ENCODE measurements at places on chromosomes 3 and 15. TPM values are rescaled to one million over a fixed set of nuclear protein-coding genes. Genes with fewer than 3 reads are reported as not detected.

Gene CACNA2D3
- total RNA-seq = 1.7 TPM

DNA sequence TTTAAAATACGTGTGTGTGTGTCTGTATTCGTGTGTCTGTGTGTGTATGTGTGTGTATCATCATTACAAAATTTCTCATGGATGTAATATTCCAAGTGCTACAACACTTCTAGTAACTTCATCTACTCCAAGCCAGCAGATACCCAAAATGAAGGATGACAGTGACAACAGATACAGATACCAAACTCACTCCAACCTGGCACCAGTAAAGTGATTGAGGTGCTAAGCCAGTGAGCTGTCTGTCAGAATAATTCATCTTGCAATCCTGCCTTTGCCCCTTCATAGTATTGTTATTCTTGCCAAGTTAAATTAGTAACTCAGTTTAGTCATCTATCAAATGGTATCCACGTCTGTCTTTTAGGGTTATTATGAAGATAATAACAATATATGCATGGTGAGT is 58.1 kb downstream of the PLOD2 start:
- DNase-seq = no peak

GRCh38 chr3:69999140-70000027 is at the start of gene SAMMSON:
SAMMSON (plus strand) TSS chr3:69999733.
- DNase-seq = no peak

- DNase-seq = no peak
Measured at GRCh38 chr15:78155355-78155939, 6.3 kb downstream of the IDH3A start.

Gene KNL1
- total RNA-seq = 39.5 TPM

DNA sequence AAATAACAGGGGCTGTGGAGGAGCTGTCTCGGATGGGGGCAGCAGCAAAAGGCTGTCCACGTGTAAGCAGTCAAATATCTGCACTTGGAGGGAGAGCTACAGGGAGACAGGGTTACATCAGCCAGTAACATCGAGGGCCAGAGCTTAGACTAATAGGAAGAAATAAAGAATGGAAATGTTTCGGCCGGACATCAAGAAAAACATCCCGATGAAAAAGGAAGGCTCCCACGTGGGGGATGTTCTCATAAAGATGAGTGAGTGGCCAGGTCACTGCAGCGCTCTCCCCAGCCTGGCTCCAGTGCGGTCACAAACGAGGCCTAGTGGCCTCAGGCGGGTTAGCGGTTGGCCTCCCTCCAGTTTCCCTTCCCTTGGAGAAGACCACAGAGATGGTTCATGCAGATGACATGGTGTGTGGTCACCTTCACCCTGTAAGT is 56.1 kb upstream of the WNT5A start:
- DNase-seq = no peak

- no peak for DNase-seq
Measured at GRCh38 chr15:51403072-51403878, 61.8 kb downstream of the GLDN start.

Gene CX3CR1
- 5.6 TPM for total RNA-seq

Gene NR2F2
- total RNA-seq = 28.0 TPM

DNA sequence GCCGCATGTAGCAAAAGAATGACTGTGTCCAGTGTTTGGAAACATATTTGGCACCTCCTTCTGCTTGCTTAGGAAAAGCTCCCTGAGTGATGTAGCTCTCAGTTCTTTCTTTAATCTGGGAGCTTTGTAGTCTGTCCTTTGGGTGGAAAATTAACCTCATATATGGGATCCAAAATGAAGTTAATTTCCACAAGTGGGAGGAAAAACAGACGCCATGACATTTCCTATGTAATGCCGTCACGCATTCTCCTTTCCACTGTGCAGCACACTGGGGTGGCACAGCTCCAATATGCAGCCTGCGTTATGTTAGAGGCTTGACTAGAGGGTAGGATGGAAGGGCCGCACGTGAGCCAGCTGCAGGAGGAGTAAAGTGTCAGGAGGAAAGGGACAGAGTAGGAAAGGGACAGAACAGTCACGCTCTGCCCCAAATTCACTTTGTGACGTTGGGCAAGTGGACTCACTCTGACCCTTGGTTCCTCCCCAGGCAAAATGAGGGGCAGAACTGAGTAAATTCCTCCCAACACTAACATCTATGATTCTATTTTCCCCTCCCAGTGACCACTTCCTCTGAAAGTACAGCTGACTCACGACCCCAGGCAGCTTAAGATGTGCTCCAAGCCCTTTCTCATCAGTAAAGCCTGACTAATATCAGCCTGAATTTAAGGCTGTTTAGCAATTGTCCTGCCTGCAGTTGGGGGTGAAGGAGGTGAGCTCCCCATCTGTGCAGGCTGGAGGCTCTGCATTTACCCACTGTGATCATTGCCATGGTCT is 176.5 kb upstream of the PFN2 start:
- no peak for DNase-seq

DNA sequence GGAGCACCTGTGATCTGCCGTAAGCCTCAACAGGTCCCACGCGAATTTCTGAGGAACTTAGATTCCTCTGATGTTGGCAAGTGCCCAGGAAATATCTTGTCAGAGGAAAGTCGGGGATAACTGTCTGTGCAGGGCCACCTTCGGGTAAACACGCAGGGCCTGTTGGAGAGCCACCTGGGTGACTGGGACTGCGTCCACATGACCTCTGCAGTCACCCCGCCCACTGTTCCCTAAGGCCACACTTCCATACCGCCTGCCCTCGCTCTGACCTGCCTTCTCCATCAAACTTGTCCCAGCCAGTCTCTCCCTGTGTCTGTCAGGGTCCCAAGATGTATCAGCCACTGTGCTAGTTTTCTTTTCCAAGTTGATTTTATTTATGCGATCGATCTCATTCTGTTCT is 28.7 kb downstream of the BFSP2 start:
- DNase-seq = no peak

Gene WDR93
- total RNA-seq = not detected

GRCh38 chr3:16927485-16927884 is 42.7 kb downstream of the PLCL2 start:
- DNase-seq = no peak

DNA sequence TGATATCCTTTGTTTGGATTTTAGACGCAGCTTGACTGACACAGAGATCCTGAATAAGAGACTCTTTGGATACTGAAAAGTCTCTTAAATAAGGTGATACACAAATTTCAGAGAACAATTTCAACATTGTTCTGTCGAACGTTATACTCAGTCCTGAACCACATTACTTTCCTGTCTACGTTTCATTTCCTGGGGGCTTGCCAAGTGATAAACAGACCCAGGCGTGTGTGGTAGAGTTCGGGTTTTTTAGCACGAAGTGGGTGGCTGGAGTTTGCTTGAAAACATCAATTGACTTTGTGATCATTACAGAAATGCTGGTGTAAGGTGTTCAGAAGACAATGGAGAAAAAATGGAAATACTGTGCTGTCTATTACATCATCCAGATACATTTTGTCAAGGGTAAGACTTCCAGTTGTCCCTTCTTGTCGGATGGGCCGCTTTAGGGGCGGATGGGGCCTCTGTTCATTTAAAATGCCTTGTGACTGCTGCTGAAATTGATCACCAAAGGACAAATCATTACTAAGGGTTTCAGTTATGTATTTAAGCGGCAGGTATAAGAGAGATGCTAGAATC is at the start of gene CD96:
TSS of gene CD96 (plus strand) at position 287 of the 573 bp plus-strand sequence. CDS start at position 339, 52 bp downstream.
- DNase-seq = no peak

Gene ROPN1
- total RNA-seq = not detected

GRCh38 chr3:139353920-139354556 is 10.2 kb downstream of the MRPS22 start:
- no peak for DNase-seq

DNA sequence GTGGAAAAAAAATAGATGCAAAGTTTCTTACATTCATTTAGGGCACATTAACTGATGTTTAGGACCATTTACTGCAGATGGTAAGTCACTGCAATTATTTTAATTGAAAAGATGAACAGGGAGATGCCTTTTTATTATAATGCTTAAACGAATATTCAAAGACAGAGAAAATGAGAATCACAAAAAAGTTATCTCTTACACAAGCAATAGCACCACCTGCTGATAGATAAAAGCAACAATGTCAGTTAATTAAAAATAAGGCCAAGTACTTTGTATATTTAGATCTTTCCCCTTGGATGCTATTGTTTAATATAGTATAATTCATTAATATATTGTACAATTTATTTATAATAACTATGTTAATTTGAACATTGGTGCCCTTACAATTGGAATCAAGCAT is 55.9 kb downstream of the IFT80 start:
- no peak for DNase-seq

DNA sequence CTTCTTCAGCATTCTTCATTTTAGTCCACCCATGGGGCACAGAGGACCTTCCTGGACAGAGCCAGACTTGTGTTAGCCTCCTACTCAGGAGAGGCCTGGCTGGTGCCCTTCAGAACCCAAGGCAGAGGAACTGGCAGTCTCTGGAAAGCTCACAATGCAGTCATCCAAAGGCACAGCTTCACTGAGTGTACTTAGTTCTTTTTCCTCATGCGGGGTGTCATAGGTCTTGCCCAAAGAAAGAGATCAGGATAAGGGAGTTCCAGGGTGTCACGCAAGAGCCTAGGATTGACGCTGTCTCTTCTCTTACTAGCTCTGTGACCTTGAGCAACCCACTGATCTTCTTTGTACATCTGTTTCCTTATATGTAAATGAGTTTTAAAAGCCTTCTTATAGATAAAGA is 58.7 kb downstream of the CD200 start:
- DNase-seq = no peak

GRCh38 chr3:123158899-123159390 is 42.8 kb upstream of the SEC22A start:
- DNase-seq = no peak

GRCh38 chr15:33865416-33865815 is 102.9 kb upstream of the CHRM5 start:
- no peak for DNase-seq

Gene ANKUB1
- total RNA-seq = not detected

DNA sequence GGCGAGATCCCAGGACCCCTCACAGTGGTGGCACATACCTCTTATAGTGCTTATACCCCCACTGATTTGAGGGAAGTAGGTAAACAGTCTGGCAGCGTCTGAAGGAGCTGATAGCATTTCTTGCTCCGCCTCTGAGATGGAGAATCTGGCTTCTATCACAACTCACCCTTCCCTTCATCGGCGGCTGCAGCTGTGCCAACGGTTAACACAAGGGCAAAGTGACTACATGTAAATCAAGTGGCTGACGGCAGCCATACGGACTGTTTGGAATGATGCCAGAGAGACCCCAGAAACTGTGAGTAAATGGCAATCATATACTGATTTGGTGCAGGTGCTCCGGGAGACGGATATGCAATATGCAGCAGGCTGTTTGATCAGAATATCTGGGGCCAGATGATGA is 66.8 kb upstream of the UNC13C start:
- no peak for DNase-seq

- DNase-seq = no peak
Measured at GRCh38 chr3:72906154-72906553, 18.3 kb downstream of the GXYLT2 start.

Gene ALS2CL
- total RNA-seq = 10.4 TPM

Gene SCN5A
- 3.1 TPM for total RNA-seq

GRCh38 chr15:66654739-66655375 is 47.2 kb upstream of the SMAD6 start:
- no peak for DNase-seq

- no peak for DNase-seq
Measured at GRCh38 chr3:45612138-45612537, 17.6 kb downstream of the LIMD1 start.

DNA sequence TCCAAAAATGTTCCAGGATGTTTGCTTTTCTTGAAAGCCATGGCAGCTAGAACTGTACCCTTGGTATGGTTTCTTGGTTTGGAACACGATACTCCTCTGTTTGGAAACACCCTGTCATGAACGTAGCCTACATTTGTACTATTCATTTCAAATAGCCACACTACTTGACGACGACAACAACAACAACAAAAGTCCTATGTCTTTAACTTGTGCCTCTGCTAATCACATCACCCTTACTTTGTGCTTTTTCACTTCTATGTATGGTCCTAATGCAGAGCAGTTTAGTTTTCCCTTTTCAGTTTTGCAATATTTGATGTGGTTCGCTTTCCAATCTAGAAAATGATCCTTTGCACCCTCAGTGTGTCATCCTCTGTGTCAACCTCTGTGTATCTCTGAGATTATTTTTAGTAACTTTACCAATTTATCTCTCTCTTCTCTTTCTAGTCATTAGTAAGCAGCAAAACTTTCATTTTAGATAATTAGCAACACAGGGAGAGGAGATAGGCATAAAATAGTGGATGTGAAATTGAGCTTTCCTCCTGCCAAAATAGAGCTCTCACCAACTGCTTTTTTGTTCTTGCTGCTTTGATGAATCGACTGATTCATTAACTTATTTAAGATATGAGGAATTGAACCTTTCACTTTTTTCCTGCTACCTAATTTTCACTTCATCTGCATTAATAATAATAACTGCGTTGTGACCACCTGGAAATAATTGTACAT is 44.1 kb upstream of the TP63 start:
- no peak for DNase-seq

Gene COL6A5
- 6.1 TPM for total RNA-seq

Gene IDH2
- total RNA-seq = 85.0 TPM

GRCh38 chr3:192514754-192515663 is 212.3 kb downstream of the FGF12 start:
- no peak for DNase-seq

DNA sequence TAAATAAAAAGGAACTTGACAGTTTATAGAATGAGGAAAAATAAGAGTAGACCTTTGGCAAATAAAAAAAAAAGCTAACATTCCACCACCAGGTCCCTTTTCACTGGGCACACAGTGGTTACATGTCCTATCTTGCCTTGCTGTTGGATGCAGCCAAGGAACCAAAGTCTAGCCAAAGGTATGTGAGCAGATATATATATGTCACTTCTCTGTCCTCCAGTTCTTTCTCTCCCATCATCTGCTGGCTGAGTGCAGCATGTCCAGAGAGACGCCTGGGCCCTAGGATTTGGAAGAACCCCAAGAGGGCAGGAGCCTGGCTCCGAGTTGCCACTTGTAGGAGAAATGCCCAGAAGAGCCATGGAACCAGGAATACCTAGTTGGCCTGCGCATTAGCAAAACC is 104.7 kb downstream of the SERPINI1 start:
- DNase-seq = no peak
